Occipital lobe (tissue), 3 donors: ENCODE measurements at places on chromosomes 3 and 15.

DNA sequence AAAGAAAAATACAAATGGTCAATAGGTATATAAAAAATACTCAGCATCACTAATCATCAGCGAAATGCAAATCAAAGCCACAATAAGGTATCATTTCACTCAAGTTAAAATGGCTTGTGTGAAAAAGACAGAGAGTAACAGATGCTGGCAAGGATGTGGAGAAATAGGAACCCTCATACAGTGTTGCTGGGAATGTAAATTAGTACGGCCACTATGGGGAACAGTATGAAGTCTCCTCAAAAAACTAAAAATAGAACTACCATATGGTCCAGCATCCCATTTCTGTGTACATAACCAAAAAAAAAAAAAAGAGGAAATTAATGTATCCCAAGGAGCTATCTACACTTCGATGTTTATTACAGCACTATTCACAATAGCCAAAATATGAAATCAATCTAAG is 98.1 kb upstream of the TGFBR2 start:
- no peak for DNase-seq

DNA sequence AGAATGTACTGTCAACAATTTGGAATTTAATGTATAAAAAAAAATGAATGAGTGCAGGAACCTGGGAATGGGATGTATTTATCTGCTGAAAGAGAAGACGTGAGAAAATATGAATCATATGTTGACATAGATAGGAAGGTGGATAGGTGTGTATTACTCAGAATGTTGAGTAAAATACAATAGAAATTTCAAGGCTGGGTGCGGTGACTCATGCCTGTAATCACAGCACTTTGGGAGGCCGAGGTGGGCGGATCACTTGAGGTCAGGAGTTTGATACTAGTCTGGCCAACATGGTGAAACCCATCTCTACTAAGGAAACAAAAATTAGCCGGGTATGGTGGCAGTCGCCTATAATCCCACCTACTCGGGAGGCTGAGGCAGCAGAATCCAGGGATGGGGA is 202.8 kb downstream of the CADM2 start:
- no peak for DNase-seq

- DNase-seq, result no peak
Measured at GRCh38 chr3:169285057-169286033, 378.2 kb downstream of the MECOM start.

DNA sequence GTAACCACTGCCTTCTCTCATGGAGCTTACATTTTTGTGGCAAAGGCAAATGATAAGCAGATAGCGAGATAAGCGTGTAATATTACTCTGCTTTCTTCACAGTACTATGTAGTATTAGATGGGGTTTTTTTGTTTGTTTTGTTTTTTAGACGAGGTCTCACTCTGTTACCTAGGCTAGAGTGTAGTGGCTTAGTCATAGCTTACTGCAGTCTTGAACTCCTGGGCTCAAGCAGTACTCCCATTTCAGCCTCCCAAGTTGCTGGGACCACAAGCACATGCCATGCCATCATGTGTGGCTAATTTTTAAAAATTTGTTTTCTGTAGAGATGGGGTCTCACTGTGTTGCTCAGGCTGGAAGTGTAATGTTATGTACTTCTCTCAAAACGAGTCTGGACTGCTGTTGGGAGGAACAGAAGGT is 22.9 kb downstream of the MBNL1 start:
- DNase-seq, result no peak
